ENCODE measurements at places on chromosomes 6 and 20.
A peak's percentile ranks its signal among the peaks of the same experiment; 100 is the strongest.

DNA sequence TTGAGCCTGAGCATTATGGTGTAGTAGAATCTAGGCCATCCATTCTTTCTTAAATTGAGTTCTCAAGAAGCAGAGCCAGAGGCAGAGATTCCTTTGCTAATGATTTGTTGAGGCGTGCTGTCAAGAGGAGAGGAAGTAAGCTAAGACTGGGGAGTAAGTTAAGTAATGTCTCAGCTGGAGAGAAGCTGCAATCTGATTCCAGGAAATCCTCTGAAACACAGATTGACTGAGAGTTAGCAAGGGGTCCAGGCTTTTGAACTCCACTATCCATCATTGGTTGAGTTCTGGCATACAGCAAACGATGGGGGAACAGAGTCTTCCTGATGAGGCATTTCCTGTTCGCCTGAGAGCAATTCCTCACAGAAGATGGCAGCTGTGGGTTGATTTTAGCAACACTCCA is 207.4 kb upstream of the RAB32 start:
- DNase-seq = no peak

- no peak for DNase-seq
Observed at GRCh38 chr20:54477191-54477955, 2.0 kb downstream of the DOK5 start.

DNA sequence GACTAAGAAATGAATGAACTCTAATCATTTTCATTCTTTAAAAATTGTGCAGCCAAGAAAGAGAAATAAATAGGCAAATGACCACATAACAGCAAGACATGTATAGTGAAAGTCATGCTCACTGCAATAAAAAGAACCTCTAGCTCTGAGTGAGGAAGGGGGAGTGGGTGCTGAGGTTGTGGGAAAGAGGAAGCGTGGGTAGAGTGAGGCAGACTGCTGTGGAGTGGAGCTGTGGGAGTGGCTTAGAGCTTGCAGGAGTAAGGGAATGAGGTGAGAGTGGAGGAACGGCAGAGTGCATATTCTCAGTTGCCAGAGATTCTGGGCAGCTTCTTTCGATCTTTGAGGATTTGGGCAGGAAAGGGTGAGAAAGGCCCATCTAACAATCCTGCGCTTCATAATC is 10.4 kb downstream of the DEFB129 start:
- DNase-seq = no peak

- no peak for DNase-seq
Observed at GRCh38 chr6:104736545-104736944, 123.2 kb downstream of the HACE1 start.

- DNase-seq = no peak
Observed at GRCh38 chr6:113697632-113698410, 159.3 kb upstream of the MARCKS start.

GRCh38 chr20:20051767-20052073 is 546 bp downstream of the CRNKL1 start:
- DNase-seq = no peak

- no peak for DNase-seq
Observed at GRCh38 chr6:96967957-96968871, 43.7 kb downstream of the KLHL32 start.

DNA sequence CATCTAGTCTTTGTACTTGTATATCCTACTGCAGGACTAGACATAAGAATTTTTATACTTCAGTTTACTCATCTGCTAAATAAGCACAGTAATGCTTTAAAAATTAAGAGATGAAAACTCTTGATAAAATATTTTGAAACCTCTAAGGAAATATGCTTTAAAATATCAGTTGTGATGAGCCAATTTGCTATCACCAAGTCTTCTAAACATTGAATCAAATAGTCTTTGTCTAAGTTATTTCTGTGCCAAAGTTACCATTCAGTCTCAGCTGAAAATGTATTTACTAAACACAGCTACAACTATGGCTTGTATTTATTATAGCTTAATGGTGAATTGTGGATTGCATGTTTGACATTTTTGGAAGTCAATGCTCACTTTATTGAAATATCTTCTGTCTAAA is 46.2 kb upstream of the RFPL4B start:
- DNase-seq = no peak

- DNase-seq = no peak
Observed at GRCh38 chr6:135183002-135183531, 2.0 kb downstream of the MYB start.

GRCh38 chr6:144156338-144156737 is 6.0 kb downstream of the STX11 start:
- DNase-seq = no peak

DNA sequence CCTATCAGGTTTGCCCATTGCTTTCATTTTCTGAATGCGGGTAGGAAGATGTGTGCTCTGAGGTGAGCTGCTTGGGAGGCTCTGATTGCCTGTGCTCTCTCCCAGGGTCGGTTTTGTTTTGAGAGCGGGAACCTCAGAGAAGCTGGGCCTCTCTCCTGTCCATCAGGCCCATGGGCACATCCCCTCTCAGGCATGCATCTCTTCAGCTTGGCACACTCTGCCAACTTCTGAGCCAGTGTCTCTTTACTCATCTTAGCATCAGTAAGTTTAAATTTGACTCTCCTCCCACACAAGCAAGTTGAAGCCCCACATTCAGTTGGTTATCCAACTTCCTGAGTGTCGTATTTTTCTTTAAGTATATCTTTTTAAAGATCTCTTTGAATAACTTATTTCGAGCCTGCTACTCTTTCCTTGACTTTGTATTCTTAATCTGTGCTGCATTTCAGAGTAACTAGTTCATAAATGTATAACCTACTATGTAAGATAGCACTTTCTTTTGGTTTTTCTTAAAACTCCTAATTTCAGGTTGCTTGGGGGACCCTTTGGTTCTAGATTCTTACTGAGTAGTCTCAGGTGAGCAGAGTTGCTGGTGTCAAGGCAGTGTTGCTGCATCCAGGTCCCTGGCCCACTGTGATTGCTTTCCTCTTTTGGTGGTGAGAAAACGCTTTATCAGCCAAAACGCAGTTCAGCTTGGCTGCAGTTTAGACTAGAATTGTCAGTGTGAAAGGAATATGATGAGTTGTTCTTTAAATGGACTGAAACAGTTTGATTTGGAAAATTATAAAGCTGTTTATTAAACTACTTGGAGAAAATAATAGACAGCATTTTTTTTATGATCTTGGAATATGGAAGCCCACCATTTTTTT is 54.8 kb downstream of the SNX9 start:
- no peak for DNase-seq

- DNase-seq = peak; percentile 95
Observed at GRCh38 chr20:34872622-34873224, at the start of gene GGT7. Gene GGT7, minus strand, starts transcription at chr20:34872856. Its CDS starts 41 bp downstream, at chr20:34872815.
